ENCODE measurements at places on chromosomes 7 and 10.

DNA sequence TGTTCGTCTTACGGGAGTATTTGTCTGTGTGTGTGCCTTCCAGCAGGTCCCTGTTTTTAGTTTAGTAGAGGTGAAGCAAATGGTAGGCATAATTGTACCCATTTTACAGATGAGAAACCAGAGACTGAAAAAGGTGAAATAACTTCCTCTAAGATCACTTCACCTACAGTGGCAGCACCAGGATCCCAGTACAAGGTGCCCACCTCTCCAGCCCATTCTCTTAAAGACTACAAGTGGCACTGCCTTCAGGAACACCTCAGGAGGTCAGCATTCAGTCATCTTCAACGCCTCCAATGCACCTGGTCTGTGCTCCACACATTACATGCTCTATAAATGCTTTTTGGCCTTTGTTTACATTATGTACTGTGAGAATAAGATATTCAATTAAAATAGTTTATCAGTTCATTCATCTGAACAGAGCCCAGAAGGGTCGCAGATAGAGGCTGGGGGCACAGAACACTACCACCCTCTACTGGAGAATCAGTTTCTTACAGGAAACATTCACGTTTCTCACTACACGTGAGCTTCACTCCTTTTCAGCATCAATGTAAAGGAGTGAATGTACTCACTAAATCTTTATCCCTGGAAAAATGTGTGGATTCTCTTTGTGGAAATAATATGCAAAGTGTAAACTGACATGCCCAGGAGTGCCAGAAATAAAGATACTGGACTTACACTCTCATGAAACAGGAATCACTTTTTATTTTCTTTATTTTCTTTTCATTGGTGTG, 45.5 kb upstream of the ABLIM1 start:
- no peak for DNase-seq

GRCh38 chr7:81062755-81063154, 143.9 kb upstream of the SEMA3C start:
- DNase-seq, result no peak

DNA sequence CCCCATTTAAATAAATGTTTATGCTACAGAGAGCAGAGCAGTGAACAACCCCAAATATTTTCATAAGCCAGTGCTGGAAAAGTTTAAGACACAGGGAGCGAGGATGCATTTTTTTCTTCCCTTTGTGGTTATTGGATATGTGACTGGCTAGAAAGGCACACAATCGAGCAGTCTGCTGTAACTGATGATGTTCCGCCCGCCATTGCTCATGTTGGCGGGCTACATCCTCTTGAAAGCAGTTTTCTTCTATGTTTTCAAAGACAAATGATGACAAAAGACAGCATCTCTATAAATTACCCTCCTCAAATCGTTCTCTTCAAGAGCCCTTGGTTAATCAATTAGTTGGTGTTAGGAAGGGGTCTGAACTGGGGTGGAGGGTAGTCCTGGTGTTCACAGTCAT, 269.8 kb downstream of the SKAP2 start:
- DNase-seq, result no peak

GRCh38 chr7:106911959-106912358, 46.9 kb downstream of the PIK3CG start:
- DNase-seq, result no peak

DNA sequence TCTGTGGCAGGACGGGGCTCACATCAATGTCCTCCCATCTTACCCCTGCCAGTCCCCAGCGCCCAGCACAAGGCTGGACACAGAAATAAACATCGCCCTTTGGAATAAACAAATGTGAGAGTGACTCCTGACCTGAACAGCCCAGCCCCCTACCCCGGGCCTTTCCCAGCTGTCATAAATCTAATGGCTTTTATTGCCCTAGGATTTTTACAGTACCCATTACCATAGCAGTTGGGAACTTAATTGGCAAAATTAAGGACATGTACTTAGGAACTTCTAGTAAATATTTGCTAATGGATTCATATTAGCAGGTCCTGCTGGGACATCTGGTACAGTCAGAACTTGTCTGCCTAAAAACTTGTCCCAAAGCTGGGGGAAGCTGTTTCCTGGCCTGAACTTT, 76.6 kb downstream of the GLRX3 start:
- no peak for DNase-seq

DNA sequence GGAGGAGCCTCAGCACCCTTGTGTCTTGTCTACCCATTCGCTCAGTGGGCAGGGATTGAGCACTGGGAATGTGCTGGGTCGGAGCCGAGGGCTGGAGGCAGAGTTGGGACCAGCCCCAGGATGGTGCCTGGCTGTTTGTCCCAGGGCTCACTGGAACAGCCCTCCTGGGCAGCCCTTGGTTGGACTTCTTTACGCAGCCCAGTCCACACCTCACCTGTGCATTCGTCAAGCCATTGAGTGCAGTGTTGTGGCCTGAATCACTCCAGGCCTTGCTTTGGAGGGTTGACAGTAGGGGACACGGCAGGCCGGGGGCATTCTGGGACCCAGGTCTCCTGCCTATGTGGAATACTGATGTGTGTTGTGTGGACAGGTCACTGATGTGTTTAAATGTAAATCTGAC, 229.6 kb downstream of the MGMT start:
- no peak for DNase-seq

DNA sequence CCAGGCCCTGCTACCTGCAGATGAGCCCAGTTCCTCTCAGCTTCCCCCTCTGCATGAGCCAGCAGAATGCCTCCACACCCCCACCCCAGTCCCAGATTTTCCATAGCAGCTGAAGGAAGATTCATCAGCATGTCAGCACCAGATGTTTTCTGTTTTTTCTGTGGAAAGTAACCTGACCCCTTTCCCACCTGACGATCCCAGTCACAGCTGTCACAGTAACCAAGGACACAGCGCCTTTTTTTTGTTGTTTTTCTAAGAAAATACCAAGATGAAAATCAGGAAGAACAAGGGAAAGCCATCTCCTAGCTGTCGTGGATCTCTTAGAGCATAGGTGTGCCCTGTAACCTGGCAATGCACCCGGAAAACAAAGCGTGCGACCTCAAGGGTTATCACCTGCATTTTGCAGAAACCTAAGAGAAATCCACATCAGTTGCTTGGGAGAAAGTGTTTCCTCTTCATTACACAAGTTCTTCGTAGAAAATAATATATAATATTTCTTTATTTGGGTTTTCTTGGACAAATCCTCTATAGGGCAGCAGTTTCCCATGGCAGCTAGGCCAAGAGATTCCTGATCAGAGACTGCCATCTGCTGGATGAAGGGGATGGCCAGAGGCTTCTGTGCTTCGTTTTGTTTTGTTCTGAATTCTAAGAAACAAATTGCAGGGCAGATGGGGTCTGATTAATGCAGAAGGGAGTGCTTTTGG, 401.9 kb downstream of the TNS3 start:
- no peak for DNase-seq

- no peak for DNase-seq
These were observed 44.0 kb downstream of the PARD3 start for GRCh38 chr10:34771106-34771505.

DNA sequence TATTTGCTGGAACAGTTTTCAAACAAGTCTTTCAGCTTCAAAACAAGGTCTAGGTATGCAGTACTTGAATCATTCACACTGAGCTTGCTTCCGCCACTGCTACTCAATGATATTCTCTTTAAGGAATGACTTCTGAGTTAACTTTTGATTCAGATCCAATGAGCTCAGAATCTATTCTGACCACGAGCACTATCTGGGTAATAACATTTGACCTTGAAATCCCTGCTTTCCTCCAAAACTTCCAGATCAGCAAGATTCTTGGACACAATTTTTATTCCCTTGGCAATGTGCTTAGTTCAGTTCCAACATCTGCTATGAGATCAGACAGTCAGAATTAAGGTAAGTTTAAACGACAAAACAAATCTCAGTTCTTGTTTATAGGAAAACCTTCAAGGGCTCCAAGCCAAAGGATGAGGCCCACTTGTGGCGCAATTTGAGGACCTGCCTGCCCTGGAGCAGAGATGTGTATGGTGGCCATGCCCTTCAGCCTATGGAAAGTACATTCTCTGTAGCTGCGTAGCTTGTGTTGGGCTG, 87.2 kb downstream of the RNF216 start:
- no peak for DNase-seq

DNA sequence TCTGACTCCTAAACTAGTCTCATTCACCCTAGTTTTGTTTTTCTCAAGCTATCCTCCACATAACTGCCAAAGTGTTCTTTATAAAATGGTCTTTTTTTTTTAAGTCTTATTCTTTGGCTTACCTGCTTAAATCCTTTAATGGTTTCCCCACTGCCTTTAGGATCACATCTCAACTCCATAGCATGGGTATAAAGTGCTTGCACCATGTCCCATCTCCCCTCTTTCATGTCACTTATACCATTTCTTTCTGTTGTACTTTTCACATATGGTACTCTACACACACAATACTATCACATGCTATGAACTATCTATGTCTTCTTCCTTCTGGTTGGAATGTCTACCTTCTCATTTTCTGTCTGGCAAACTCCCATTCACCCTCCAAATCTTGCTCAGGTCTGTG, 5.1 kb downstream of the MTPAP start:
- DNase-seq, result no peak

DNA sequence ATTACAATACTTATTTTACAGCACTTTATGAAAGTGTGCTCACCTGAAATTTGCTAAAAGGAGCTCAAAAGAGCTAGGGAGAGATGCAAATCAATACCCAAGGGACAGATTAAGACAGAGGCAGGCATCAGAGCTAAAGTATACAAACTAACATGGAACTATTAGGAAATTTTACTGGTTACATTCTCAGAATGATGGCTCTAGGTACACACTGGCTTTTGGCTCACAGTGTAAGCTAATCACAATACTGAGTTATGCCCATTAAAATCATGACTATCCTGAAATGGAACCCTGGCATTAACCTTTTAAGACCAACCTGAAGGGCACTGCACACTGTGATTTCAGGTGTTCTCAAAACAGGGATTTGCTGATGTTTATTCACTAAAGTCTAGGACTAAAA, 98.1 kb downstream of the NT5C2 start:
- no peak for DNase-seq

GRCh38 chr10:11548065-11548767, 63.2 kb downstream of the USP6NL start:
- DNase-seq, result no peak

DNA sequence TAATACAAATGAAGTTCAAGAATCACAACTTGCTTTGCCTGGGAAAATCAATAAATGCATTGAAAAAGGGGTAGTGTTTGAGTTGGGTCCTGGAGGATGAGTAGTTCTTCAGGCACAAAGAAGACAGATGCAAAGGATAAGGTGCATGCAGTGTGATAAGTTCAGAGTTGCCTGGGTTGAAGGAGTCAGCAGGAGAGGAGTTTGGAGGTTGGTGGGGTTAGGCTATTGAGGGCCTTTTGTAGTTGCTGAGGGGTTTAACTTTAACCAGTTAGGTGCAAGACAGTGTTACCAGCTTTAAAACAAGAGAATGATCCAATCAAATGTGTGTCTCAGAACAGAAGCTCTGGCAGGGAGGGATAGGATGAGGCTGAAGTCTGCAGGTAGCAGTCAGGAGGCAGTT, 44.3 kb upstream of the GLCCI1 start:
- no peak for DNase-seq

GRCh38 chr10:87505366-87506111, 846 bp downstream of the MINPP1 start:
- peak; percentile 48 for DNase-seq

- DNase-seq, result no peak
These were observed 219.6 kb downstream of the PTEN start for GRCh38 chr10:88082806-88083596.

GRCh38 chr7:30526163-30526562, 21.5 kb upstream of the GGCT start:
- no peak for DNase-seq

DNA sequence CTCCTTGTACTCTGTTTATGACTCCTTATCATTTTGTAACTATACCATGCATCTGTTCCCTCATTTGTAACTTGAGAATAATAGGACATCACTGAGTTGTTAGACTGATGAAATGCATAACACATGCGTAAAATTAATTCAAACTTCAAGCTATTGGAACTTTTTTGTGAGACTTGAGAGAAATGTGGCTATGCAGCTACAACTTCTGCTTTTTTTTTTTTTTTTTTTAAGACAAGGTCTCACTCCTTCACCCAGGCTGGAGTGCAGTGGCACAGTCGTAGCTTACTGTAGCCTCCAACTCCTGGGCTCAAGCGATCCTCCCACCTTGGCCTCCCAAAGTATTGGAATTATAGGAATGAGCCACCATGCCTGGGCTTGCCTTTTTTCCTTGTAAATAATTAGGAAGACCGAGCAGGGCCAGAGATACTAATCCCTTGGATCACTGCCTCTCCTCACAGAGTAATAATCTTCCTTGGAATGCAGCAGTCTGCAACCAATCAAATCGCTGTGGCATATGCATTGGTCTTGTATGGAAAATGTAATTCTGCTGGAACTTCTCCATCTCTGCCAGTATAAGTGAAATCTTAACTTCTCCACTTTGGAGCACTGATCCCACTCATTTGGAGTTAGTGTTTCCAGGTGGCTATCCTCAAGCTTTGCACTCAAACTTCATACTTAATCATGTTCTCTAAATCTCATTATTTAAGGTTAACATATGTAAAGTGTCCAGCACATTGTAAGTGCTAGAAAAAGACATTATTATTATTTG, 2.0 kb upstream of the PANK1 start:
- DNase-seq, result no peak

DNA sequence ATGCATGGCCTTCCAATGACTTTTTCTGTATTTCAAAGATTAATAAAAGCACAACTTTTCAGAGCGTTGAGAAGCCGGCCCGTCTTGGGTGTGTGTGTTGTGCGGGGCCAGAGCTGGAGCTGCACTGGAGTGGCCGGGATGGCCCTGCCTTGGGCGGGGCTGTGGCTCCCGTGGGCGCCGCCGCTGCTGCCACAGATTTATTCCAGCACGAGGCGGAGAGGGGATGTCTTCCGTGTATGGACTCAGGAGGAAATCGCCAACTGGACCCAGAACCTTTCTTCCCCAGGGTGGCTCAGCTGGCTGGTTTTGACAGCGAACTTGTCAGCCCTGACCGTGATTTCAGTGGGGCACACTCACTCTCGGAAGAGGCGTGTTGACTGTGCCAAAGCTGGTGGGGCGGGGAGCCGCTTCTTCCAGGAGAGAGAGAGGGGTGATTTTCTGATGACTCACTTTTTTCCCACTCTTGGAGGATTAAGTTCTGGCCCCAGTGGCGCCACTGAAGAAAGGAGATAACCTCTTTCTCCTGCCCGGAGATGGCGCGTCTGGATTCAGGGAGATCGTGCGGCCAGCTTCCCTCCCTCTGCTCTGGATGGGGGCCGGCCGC, 72.4 kb downstream of the DNAJB6 start:
- DNase-seq, result no peak

DNA sequence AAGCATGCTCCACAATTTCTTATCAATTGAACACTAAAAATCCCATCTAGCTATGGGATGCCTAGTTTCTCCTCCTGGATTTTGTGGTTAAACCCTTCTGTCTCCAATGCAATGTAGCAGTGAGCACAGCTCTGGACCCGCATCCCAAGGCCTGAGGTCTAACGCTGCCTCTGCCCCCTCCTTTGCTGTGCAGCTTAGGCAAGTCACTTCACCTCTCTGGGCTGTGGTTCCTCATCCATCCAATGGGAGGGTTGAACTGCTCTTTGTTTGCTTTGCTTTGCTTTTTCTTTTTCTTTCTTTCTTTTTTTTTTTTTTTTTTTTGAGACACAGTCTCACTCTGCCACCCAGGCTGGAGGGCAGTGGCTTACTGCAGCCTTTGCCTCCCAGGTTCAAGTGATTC, 69.2 kb downstream of the PARP12 start:
- DNase-seq, result no peak

GRCh38 chr7:28064437-28064836, 116.2 kb downstream of the JAZF1 start:
- DNase-seq, result no peak
